ENCODE measurements at places on chromosomes 5 and 9. TPM values are rescaled to one million over a fixed set of nuclear protein-coding genes. Genes with fewer than 3 reads are reported as not detected.
A peak's percentile ranks its signal among the peaks of the same experiment; 100 is the strongest.

RAD17 gene
- 27.8 TPM for total RNA-seq

LPAR1 gene
- 238 TPM for total RNA-seq

GAPT gene
- total RNA-seq = 2.1 TPM

CNTFR gene
- total RNA-seq = 30.9 TPM

ROPN1L gene
- total RNA-seq = not detected

NIPBL gene
- total RNA-seq = 54.9 TPM

QRFP gene
- total RNA-seq = not detected

DNA sequence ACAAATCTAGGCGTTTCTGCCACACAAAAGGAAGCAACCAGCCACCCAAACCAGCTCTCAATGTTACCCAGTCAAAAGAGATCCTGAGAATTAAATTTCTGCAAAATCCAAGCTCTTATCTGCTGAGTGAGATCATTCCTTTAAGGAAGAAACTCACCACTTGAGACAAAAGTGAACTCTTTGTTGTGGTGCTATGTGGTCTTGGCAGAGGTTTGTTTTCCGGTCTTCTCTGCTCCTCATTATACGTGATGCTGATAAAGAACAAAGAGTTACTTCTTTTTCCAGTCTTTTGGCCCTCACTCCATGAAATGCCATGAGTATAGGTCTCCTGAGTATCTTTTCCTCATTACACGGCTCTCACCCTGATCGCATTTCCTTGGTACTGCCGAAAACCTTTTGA is 82.1 kb downstream of the PRKACG start:
- DNase-seq = no peak

DNA sequence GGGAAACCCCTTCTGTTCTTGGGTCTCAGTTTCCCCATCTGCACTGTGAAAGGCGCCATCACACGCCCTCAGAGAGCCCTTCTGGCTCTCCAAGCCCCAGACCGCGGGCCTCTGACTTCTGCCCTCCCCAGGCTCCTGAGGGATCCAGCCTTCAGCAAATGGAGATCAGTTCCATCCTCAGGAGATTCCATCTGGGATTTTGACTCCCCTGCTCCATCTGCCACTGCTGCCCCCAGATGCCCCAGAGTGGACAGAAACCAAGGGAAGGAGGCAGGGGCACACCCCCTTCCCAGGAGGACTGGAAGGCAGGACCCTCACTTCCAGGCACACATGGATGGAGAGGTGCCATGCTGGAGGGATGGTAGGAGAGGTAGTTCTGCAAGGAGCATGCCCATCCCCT is 18.7 kb upstream of the RPS14 start:
- DNase-seq = no peak

DNA sequence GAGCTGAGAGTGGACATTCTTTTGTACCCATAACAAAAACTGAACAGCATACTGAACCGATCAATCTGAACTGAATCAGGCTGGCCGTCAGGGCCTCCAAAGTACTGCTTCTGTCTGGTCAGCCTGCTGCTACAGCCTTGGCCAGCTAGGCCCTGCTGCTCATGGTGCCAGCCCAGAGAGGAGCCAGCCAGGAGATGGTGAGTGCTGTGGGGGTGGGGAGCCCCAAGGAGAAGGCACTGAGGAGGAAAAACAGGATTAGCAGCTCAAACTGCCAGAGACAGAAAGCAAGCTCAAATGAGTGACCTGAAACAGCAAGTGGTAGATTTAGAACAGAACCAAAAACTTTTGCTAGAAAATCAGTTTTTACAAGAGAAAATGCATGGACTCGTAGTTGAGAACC is 23.9 kb downstream of the SRP19 start:
- DNase-seq = no peak

DNA sequence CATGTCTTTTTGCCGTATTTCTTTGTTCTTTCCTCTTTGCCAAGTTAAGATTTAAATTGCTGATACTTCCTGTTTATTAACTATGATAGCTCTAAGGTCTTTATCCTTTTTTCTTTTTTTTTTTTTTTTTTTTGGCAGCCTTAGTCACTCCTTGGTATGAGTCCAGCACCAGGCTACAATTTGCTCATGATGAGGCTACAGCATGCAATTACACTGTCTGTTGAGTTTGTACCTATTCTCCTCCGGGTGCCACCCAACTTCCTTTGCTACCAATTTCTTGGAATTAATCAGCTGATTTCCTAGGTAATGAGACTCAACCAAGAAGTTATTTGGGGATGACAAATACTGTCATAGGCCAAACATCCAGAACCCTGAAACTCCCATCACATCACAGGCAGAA is 25.5 kb downstream of the ACTL7B start:
- no peak for DNase-seq

DNA sequence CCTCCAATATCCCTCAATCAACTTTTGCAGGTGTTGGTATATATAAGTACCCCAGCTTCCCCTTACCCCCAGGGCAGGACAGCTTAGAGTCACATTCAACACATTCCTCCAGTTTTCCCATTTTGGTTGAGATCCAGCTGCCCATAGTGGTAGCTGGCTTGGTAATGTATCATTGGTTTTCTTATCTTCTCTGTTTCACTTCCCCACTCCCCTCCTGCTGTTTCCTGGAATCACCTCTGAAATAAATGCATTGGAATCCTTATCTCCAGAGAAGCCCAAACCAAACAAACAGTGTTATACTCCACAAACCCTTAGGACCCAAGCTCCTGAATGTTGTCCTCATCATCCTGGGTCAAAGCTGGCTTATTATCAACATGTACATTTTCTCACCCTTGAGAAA is 184.8 kb downstream of the TMEM38B start:
- DNase-seq = no peak

- no peak for DNase-seq
Measured at GRCh38 chr5:14779975-14780374, 91.6 kb downstream of the ANKH start.

DNA sequence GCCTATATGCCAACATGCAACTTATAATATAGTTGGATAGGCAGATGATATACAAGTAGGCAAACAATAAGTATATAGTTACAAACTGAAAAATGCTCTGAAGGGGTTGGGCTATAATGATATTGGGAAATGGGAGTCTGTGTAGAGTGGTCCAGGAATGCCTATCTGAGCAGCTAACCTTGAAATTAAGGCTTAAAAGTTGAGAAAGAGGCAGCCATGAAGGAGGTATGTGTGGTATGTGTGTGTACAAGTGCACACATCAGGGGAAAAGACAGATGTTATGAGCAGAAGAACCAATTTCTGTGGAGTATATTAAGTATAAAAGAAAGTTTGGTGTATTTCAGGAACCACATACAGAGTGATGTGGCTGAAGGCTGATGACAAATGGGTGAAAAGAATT is 154.9 kb upstream of the PAPPA start:
- no peak for DNase-seq

DNA sequence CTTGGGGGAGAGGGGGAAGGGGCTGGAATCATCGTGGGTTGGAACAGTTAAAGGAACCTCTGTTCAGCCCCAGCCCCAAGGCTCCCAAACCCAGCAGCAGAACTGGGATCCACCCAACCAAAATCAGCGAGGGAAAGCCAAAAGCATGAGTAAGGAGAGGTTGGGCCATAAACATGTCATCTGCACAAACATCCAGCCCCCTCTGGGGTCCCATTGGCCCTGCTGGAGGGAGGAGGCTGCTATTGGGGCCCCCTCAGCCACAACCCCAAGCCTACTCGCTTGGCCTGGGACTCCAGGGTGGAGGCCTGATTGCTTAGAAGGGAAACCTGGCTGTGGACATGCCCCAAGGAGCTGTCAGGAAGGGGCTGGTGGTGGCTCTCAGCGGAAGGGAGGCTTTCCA is 154.9 kb downstream of the FGF18 start:
- no peak for DNase-seq

DNA sequence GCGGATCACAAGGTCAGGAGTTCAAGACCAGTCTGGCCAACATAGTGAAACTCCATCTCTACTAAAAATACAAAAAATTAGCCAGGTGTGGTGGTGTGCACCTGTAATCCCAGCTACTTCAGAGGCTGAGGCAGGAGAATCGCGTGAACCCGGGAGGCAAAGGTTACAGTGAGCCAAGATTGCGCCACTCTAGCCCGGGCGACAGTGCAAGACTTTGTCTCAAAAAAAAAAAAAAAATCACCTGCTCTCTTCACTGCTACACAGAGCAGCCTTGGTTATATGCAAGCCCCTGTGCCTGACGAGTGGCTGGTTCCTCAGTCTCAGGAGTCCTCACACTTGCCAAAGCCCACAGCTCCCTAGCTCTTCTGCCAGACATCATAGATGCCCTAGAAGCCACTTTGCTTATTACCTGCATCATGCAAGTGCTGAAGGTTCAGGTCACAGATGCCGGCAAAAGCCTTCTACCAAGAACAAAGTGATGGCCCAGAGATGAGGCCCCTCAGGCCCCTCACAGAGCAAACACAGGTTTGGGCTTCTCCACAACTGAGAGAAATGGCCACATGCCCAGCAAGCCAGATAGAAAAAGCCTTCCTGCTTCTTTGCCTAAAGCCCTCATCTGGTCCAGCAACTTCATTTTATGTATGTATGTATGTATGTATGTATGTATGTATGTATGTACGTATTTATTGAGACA is 176.4 kb downstream of the AUH start:
- DNase-seq = no peak

GRCh38 chr5:50807661-50808060 is 141.2 kb downstream of the PARP8 start:
- DNase-seq = no peak

DNA sequence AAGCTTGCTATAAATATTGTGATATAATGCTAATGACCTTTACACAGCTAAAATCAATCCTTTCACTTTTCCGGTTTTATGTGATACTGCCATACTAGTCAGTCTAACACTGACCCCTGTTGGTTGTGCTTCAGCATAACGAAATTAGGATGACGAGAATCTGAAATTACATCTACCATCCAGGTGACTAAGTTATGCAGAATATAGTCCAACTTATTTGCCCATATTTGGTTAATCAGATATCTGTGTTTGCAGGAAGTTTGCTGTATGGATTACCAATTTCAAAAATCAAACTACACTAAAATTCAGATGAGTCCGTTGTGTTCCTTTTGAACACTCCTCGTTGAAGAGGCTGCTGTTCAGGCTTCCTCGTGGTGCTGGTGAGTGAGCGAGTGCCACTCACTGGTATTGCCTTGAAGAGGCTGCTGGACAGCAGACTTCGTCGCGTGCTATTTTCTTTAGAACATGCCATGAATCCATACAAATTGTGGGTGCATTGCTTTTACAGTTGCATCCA is 32.5 kb downstream of the TENT4A start:
- DNase-seq = peak; percentile 61

DNA sequence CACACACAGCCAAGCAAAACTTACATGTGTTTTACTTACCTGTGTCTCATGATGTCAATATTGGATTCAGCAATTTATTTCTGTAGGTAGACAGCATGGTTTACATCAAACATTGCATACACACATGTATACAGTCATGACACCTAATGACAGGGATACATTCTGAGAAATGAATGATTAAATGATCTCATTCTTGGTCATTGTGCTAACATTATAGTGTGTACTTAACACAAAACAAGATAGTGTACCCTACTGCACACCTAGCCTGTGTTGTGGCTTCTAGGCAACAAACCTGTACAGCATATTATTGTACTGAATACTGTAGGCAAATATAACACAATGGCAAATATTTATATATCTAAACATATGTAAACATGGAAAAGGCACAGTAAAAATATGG is 28.0 kb downstream of the ISOC1 start:
- no peak for DNase-seq

GRCh38 chr5:76292620-76293322 is 110.3 kb upstream of the IQGAP2 start:
- DNase-seq = no peak

DNA sequence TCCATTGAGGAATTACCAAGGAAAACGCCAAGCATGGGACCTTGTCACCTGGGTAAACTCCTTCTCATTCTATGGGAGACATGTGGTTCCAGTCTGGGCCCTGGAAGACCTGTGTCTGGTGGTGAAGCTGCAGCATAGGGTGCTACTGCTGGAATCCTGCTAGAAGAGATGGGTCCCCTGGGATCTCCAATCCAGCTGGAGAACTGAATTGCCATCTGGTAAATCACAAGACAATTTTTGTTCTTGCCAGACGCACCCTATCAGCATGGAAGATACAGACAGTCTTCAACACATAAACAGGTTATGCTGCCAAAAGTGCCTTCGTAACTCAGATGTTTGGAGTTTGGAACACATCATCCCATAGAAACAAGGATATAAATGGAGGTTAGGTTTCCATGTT is 424.0 kb upstream of the BRINP1 start:
- no peak for DNase-seq

DNA sequence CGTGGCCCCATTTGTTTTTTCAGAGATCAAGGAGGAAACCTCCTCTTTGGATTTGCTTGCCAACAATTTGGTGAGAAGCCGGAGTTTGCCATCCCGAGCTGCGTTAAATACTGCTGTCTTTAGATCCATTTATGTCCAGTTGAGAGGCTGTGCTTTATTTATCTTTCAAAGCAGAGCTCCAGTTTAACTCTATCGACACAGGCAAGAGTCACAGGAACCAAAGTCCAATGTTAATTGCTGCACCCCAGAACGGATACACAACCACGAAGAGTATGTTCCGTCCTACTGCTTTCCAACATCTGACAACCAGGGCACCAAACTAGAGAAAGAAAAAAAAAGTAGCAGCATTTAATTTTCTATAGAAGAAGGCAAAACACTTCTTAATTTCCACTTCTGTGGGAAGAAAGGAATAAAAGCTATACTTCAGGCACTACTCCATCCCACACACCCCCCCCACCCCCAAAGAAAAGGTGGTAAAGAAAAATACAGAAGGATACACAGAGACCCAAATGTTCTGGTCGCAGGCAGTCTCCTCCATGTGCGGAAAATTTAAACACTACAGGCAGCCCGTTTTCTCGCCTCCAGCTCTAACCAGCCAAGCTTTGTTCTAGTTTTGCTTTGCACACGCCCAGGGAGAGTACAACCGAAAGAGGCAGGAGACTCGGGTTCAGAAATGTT is 1.1 kb downstream of the FEM1C start:
- no peak for DNase-seq

GRCh38 chr5:65037831-65038815 is 269.4 kb downstream of the CWC27 start:
- no peak for DNase-seq

DNA sequence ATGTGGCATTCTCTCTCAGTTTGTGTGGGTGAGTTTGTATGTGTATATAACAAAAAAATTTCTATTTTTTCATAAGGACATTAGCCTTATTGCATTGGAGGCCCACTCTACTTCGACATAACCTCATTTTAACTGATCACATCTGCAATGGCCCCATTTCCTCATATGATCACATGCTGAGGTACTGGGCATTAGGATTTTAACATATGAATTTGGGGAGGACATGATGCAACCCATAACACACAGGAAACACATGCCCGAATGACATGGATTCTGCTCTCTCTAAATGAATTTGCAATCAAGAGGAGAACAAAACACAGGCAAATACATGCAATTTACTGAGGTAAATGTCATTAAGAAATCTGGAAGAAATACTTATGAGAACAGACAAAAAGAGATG is 92.1 kb upstream of the COX7C start:
- DNase-seq = no peak

DNA sequence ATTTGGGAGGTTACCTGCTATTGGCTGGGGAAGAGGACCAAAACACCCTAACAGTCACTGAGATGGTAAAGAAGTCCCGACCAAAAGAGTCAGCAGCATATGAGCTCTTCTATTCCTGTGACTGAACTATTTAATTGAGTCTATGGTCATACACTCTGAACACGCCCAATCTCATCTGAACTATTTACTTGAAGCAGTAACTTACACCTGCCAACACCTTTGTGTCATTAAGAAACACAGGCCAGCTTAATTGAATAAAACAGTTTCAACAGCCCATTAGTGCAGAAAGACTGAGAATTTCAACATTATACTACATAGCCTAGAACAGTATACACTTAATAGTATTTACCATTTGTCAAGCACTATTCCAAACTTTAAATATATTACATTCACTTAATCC is 47.8 kb downstream of the NR6A1 start:
- no peak for DNase-seq

GRCh38 chr9:117017414-117017985 is 330.4 kb downstream of the TRIM32 start:
- DNase-seq = no peak

Data from tibial nerve (tissue), 4 donors.